Adrenal gland (tissue), 19 donors: ENCODE measurements at places on chromosomes 4 and X. TPM values are rescaled to one million over a fixed set of nuclear protein-coding genes. Genes with fewer than 3 reads are reported as not detected.
A peak's percentile ranks its signal among the peaks of the same experiment; 100 is the strongest.

GRCh38 chrX:50402886-50403285, 67.7 kb downstream of the DGKK start:
- H3K4me1 ChIP-seq: no peaks in the 10 kb centered on the region
- no peak for DNase-seq
- no peaks in the 10 kb centered on the region for H3K36me3 ChIP-seq
- peaks cover 12% of the 10 kb centered on the region for H3K27me3 ChIP-seq
- no peak overlapping the region for H3K4me3 ChIP-seq
- H3K27ac ChIP-seq: no peak overlapping the region

DNA sequence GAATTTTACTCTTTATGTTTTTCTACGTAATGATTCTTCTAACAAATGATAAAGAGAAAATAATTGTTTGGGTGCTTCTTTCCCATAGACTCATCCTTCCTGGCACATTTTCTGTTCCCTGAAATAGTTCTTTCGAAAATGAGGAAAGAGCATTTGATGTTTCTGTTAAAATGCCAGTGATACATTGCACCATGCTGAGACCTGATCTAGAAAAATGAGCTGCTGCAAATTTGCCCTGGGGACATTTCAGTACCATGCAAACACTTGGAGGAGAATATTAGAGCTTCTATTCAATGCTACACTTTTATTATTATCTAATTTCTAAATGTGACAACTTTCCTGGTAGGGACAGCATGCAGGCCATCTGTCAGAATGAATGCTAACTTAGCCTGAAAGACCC, 83.3 kb downstream of the C4orf33 start:
- no peaks in the 10 kb centered on the region for H3K36me3 ChIP-seq
- no peaks in the 10 kb centered on the region for H3K4me1 ChIP-seq
- no peak overlapping the region for H3K27ac ChIP-seq
- H3K4me3 ChIP-seq: no peak overlapping the region
- no peak for DNase-seq
- no peaks in the 10 kb centered on the region for H3K27me3 ChIP-seq

NOCT gene
- 8.2 TPM for polyA plus RNA-seq

DNA sequence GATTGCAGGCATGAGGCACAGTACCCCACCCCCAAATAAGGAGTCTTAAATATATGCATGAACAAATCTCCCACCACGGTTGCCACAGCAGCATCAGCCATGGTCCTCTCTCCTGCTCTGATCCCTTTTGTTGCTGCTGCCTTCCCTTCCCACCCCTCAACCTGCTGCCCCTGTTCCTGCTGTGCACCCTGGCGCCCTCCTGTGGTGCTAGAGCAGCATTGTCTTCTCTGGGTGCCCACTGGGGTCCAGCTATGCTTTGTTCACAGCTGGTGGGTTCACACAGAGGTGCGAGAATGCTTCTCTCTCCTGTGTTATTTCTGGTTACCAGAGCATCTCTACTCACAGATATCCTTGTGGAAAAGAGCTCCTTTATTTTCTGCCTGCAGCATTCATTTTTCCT, 116.2 kb downstream of the GATB start:
- DNase-seq: no peak
- H3K36me3 ChIP-seq: no peaks in the 10 kb centered on the region
- no peak overlapping the region for H3K4me3 ChIP-seq

DNA sequence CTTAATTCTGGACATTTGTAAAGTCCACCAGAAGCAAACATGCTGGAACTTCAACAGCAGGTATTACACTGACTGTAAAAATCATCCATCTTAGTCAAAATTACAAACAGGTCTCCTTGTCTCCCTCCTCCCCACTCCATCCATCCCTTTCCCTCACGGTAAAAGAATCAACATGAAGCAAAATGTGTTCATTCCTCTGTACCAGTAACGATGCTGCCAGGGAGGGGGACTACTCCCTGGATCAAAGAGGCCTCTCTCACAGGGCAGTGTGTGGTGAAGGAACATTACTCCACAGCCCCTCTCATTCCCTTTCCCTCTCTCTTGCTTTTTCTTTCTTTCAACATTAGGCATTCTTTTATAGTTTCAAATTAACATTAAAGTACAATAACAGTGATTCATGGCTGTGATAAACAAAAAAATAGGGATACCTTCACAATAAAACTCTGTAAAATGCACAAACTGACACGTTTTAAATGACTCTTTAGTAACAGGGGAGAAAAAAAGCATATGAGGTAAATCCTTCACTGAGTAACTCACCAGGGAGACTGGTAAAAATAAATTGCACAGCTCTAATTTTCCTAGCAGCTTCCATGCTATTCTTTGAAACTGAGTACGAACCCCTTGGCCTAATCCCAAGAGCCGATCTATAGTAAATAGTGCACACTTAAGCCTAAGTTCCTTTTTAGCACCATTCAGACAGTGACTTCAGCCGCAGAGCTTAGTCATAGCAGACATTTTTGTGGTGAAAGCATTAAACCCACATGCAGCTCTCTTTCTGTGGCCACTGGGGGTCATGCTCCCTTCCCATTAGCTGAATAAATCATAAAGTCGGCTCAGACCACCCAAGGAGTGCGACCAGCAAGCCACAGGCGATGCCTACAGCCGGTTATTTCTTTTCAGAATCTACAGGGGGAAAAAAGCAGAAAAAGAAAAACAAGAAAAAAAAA, 215.6 kb upstream of the GYPA start:
- peak; percentile 36 for DNase-seq
- no peak overlapping the region for H3K4me3 ChIP-seq
- H3K4me1 ChIP-seq: peaks cover 6% of the 10 kb centered on the region
- H3K27ac ChIP-seq: no peak overlapping the region
- no peaks in the 10 kb centered on the region for H3K36me3 ChIP-seq

CYLC1 gene
- polyA plus RNA-seq: not detected

GPRIN3 gene
- 0.82 TPM for polyA plus RNA-seq

PNMA6F gene
- 1.1 TPM for polyA plus RNA-seq

- H3K36me3 ChIP-seq: no peaks in the 10 kb centered on the region
- H3K4me3 ChIP-seq: no peak overlapping the region
- no peaks in the 10 kb centered on the region for H3K27me3 ChIP-seq
- H3K27ac ChIP-seq: no peak overlapping the region
- no peaks in the 10 kb centered on the region for H3K4me1 ChIP-seq
Measured at GRCh38 chr4:20882500-20882899, 182.2 kb downstream of the PACRGL start.

NXF2 gene
- polyA plus RNA-seq: 0.24 TPM

DNA sequence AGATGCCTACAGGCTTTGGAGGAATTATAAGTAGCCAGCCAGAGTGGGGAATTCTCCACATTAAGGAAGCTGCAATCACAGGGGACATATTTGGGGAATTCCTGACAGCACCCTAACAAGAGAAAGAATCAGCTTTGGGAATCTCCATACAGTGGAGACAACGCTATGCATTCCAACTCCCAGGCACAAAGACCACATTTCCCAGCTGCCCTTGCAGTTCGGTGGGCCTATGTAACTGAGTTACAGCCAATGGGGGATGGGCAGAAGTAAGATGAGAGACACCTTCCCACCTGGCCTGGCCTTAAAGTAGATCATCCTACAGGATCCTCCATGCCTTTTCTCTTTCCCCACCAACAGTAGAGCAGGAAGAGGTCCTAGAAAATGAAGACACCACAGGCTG, 43.4 kb upstream of the CCKAR start:
- no peaks in the 10 kb centered on the region for H3K36me3 ChIP-seq
- no peak overlapping the region for H3K4me3 ChIP-seq
- no peaks in the 10 kb centered on the region for H3K4me1 ChIP-seq
- H3K27me3 ChIP-seq: no peaks in the 10 kb centered on the region
- no peak overlapping the region for H3K27ac ChIP-seq
- DNase-seq: no peak

DNA sequence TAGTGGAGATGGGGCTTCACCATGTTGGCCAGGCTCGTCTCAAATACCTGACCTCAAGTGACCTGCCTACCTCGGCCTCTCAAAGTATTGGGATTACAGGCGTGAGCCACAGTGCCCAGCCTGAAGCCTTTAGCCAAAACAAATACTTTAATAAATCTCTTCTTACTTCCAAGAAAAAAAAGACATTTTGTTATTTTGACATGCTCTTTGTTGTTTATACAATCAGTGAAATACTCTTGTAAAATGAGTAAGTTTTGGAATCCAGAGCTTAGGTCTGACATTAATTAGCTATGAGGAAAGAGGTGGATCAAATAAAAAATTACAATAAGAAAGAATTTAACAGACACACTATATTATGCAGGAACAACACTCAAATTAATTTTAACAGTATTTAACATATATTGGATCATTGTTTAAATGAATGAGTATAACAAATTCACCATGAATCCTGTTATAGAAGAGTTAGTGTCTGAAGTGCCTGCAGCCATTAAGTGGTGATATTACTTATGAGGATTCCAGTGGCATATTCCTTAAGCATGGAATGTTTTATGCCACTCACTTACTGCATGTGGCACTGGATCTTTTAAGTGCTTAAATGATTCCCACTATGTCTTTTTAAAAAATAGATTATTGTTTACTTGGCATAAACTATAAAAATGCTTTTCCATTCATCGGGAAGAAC, 260.1 kb upstream of the GIMD1 start:
- H3K27ac ChIP-seq: no peak overlapping the region
- DNase-seq: no peak
- H3K27me3 ChIP-seq: no peaks in the 10 kb centered on the region
- no peak overlapping the region for H3K4me3 ChIP-seq
- no peaks in the 10 kb centered on the region for H3K36me3 ChIP-seq
- no peaks in the 10 kb centered on the region for H3K4me1 ChIP-seq

GRCh38 chrX:40912166-40912565, 173.1 kb upstream of the USP9X start:
- no peaks in the 10 kb centered on the region for H3K4me1 ChIP-seq
- H3K4me3 ChIP-seq: no peak overlapping the region

DNA sequence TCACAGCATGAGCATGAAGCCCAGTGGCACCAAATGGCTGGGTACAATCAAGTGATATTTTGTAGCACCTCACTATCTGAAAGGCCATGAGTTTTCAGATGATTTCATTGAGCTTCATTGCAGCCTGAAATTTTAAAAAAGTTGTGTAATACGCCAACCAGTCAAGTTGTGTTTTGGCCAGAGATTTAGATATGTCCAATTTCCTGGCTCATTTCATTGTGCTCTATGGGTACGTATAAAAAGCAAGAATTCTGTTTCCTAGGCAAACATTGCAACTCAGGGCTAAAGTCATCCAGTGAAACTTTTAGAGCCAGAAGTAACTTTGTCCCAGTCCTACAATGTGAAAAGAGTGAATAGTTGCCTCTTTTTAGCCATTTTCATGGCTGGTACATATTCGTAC, 212.5 kb downstream of the GC start:
- H3K4me3 ChIP-seq: no peak overlapping the region
- no peaks in the 10 kb centered on the region for H3K36me3 ChIP-seq
- H3K27me3 ChIP-seq: no peaks in the 10 kb centered on the region
- no peak for DNase-seq

ITGB1BP2 gene
- 1.5 TPM for polyA plus RNA-seq

DNA sequence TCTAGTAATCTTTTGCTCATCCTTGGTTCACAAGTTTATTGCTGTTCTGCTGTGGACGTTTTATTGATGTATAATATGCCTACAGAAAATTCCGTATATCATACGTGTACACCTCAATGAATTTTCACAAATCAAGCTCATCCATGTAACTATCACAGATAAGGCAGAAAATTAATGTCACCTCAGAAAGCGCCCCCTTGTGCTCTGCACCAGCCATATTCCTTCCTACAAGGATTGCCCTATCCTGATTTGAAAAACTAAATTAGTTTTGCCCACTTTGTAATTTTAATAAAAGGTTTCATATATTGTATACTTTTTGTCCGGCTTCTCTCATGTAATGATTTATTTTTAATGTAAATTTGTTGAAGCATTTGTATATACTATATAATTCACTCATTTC, 390.8 kb downstream of the ADGRL3 start:
- no peaks in the 10 kb centered on the region for H3K4me1 ChIP-seq
- no peak overlapping the region for H3K4me3 ChIP-seq
- no peaks in the 10 kb centered on the region for H3K36me3 ChIP-seq
- DNase-seq: no peak
